ENCODE measurements at places on chromosomes 6 and 20.

GRCh38 chr6:109944448-109944847, 33.7 kb upstream of the GPR6 start:
- no peak for DNase-seq

- no peak for DNase-seq
Observed at GRCh38 chr6:27894839-27895762, 17.1 kb downstream of the OR2B2 start.

DNA sequence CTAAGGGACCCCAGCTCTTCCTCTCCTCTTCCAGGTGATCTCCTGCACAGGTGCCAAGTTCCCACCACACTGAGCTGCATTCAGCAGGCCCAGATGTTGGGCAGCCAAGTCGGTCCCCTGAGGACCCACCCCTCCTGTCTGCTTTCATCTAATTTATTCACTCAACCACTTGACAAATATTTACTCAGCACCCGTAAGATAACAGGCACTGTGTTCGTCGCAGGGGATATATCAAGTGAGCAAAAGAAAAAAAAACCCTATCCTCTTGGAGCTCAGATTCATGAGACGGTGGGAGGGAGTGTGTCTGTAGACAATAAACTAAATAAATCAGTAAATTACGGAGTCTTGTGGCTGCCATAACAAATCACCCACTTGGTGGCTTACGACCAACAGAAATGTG, 143.6 kb downstream of the MRPL14 start:
- DNase-seq: no peak

- no peak for DNase-seq
Observed at GRCh38 chr20:3577366-3577765, 85.8 kb downstream of the GFRA4 start.

- no peak for DNase-seq
Observed at GRCh38 chr6:45738057-45738455, 277.6 kb downstream of the CLIC5 start.

GRCh38 chr20:52494244-52494643, 302.7 kb upstream of the ZFP64 start:
- DNase-seq: no peak

- DNase-seq: no peak
Observed at GRCh38 chr20:24835195-24835594, 113.9 kb upstream of the CST7 start.

DNA sequence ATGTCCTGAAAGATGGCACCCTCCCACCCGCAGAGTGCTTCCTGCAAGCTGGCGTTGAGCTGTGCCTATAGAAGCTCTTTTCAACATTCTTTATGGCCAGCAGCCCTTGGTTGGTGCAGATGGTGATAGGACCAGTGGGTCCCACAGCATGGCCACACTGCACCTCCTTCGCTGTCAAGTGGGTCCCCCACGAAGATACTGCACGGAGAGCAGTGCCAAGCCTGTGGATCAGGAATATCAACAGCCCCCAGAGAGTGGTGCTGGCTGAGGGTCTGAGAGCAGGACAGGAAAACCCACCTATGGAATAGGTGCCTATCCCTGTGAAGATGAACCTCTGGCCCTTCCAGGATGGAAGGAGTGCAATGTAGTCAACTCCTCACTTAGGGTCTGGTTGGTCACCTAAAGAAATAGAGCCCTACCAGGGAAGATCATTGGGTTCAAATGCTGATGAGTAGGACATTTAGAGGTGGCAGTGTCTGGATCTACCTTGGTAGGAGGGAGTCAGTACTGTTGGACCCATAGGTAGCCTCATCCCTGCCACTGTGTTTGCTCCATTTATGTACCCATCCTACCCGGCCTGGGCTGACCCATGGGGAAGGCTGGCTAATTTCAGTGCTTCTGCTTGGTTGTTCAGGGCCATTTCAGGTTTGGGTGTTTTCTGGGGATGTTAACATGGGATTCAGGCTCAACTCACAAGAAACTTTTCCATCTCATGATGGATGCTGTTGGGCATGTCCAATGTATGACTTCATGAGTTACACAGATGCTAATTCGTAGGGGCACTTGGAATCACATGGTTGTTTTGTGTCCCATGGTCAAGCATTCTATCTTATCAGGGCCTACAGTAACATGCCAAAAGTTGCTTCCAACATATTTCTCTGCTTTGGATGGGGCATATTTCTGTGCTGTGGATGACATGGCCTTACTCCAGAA, 33.4 kb upstream of the MICB start:
- no peak for DNase-seq

- DNase-seq: no peak
Observed at GRCh38 chr6:167210375-167211294, 52.9 kb upstream of the GPR31 start.

GRCh38 chr6:81749707-81750106, 2.8 kb downstream of the TENT5A start:
- DNase-seq: no peak

DNA sequence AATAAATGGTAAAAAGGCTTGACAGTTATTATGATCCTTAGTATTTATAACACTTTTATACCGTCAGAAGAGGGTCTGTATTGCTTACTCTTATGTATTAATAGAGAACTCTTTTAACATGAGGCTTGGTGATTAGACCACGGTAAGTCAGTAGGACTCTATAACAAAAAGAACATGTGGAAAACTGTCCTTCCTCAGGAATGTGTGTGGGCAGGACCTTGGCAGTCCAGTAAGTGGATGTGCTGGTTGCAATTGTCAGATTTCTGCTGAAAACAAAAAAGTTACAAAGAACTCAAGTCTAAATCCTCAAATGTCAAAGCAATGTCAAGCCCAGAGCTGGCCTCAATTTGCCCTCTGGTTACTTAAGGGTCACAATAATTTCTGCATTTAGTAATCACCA, 81.1 kb downstream of the PLCG1 start:
- DNase-seq: no peak

DNA sequence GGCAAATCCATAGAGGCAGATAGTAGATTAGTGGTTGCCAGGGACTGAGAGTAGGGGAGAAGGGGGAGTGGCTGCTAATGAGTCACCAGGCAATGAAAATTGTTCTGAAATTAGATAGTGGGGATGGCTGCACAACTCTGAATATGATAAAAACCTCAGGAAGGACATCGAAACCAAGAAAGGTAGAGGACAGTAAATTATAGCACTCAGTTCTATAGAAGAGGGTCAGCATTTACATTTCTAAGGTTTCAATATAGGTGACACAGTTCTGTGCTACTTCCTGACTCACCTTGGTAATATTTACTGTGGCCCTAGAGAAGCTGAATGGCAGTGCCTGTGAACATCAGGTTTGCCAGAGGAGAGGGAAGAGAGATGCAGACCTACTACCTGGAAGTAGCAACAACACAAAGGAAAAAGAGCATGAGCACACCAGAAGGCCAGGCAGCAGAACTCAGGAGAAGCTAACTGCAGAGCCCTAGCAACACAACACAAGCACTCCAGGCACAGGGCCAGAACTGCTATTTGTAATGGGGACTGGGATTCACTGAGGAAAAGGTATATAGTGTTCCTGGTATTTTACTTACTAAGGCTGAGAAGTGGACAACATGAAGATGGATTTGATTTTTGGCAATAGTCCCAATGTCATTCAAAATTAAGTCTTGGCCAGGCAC, 75.9 kb downstream of the PLCG1 start:
- no peak for DNase-seq

DNA sequence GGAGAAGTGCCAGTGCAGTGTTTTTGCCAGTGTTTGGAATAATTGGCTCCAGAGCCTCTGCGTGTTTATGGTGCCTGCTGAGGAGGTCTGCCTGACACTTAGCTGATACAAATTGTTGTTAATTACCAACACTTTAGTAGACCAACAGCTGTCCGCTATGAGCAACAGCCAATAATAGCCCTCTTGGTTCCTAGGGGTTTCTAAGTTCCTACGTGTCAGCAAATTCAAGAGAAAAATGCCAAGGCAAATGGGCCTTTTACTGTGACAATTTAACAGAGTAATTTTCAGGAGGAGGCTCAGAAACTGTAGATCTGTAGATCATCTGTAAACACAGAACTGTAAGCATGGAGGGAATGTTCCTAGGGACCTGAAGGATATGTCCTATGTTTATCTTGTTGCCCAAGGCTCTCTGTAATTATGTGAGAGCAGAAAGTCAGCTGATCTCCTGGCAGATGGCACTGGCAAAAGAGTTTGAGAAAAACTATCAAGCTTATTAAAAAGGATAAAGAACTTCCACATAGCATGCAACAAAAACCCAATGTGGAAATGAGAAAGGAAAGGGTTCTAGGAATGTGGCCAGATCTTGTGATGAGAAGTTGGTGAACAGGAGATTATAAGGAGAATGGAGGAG, 157.7 kb downstream of the GJA1 start:
- no peak for DNase-seq

DNA sequence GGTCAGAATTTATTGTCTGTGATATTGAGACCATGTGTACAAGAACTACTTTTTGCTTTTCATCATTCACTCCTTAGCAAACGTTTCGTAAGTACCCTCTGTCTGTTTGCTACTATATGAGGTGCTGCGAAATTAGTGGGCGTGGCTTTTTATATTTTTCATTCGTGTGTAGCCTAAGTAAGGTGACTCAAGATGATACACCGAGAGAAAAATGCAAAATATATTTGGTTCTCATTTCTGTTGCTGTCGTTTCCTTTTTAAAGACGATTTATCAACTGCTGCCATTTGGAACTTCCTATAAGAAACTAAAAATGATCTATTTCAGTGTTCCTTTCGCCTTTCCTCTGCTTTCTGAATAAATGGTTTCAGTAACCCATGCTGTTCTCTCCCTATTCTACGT, 61.2 kb downstream of the VAPB start:
- no peak for DNase-seq

- no peak for DNase-seq
Observed at GRCh38 chr20:677957-678356, 2.4 kb upstream of the SCRT2 start.

DNA sequence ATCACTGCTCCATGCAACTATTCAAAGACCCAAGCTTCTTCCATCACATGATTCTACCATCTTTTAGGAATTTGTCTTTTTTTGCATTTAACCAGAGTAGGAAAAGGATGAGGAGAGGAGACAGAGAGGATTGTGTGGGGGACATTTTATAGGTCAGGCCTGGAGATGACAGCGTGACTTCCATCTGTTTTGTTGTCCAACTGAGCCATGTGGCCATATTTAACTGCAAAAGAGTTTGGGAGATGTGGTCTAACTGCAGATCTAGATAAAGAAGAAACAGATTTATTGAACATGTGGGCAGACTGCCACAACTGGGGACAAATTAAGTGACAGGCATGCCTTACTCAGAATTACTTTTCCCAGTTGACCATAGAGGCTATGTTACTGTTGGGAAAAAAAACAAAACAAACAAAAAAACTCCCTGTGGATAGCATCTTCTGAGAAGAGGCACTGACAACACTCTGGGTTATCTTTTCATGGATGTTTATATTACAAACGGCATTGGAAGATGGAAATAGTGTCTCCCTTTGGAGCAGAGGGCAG, 18.9 kb upstream of the MOCS1 start:
- DNase-seq: no peak
